ENCODE measurements at places on chromosomes 11 and 22.

- no peaks in the 10 kb centered on the region for H3K27me3 ChIP-seq
- no peak overlapping the region for H3K4me3 ChIP-seq
- DNase-seq = no peak
- H3K27ac ChIP-seq = no peak overlapping the region
- no peaks in the 10 kb centered on the region for H3K4me1 ChIP-seq
- no peaks in the 10 kb centered on the region for H3K36me3 ChIP-seq
Measured at GRCh38 chr11:57316017-57316416, 8.7 kb downstream of the TNKS1BP1 start.

DNA sequence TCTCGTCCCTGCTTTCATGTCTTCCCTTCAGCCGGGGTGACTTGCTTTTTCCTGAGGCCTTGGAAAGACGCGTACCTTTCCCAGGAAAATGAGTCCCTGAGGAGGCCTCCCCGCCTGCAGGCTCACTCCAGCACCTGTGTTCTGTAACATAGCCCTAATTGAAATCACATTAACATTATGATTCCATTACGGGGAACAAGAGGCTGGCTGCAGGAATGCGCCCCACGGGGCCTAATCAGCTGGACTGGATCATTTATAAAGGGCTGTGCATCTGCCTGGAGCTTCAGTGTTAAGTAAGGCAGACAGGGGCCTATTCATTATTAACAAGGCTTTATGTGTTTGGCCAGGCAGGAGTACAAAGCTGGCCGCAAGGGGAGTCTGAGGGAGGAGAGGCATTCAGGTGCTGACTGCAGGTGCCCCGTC lies 41.9 kb upstream of the TSPAN18 start:
- H3K27ac ChIP-seq = no peak overlapping the region
- no peaks in the 10 kb centered on the region for H3K36me3 ChIP-seq
- peaks cover 11% of the 10 kb centered on the region for H3K4me1 ChIP-seq
- no peak for DNase-seq
- H3K27me3 ChIP-seq = no peaks in the 10 kb centered on the region

DNA sequence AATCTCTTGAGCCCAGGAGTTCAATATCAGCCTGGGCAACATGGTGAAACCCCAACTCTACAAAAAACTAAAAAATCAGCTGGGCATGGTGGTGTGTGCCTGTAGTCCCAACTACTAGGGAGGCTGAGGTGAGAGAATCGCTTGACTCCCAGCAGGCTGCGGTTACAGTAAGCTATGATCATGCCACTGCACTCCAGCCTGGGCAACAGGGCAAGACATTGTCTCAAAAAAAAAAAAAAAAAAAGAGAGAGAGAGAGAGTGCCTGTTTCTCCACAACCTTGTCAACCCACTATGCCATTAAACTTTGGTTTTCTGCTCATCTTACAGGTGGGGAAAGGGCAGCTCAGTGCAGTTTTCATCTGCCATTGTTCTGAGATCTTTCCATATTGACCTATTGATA lies 5.1 kb downstream of the FOLR3 start:
- no peaks in the 10 kb centered on the region for H3K4me1 ChIP-seq
- H3K36me3 ChIP-seq = no peaks in the 10 kb centered on the region
- H3K4me3 ChIP-seq = no peak overlapping the region
- DNase-seq = no peak

DNA sequence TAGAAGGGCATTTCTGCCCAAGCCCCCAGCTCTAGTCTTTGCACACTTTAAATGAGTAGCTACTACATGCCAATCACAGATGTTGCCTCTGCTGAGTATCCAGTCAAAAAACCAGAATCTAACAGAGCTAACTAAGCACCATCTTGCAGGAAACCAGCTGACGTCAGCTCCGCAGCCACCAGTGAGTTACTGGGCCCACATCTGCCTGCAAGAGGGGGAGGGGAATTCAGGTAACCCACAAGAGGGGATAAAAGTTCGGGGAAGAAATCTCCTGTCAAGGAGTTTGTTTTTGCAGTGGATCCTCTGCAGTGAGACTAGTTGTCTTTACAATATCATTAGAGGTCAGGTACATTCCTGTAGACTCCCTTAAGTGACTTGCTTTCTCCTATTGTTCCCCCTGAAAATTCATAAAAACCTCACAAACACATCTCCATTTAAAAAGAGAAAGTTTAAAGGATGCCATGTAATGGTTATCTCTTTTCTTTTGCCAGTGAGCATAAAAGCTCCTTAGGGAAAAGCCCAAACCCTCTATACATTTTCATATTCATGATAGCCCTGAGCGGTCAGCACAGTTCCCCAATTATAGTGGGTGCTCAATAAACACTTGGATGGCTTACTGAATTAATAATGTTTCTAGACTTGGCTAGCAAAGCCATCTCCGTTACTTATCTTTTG lies 9.3 kb downstream of the CD44 start:
- H3K27me3 ChIP-seq = no peaks in the 10 kb centered on the region
- H3K4me3 ChIP-seq = no peak overlapping the region
- no peak for DNase-seq

DNA sequence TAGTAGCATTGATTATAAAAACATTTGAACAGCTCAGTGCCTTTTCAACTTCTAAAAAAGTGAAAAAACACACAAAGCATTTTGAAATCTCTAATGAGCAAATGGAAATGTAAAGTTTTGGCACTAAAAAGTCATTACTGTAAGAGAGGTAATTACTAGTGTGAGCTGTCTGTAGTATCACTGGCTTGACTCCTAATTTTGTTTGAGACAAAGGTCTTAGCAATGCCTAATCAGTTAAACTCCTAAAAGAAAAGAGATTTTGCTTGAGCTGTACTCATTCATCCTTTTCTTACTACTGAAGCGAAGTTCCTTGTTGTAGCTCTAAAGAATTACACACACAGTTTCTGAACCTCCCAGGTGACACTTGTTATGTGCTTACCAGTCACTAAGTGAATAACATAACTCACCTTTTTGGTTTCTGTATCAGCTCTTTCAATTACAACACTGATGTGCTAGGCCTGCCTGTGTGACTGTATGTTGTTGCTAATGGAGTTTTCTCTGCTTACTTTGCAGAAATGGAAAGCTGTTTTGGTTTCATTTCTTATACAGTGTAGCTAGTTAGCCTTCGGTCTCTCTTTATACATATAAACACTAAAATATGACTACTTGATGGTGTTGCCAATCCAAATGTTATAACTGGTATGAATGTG lies 924.4 kb upstream of the TENM4 start:
- H3K27me3 ChIP-seq = no peaks in the 10 kb centered on the region
- no peaks in the 10 kb centered on the region for H3K36me3 ChIP-seq
- peaks cover 10% of the 10 kb centered on the region for H3K4me1 ChIP-seq
- peak overlapping the region; percentile 44 for H3K27ac ChIP-seq
- no peak overlapping the region for H3K4me3 ChIP-seq

DNA sequence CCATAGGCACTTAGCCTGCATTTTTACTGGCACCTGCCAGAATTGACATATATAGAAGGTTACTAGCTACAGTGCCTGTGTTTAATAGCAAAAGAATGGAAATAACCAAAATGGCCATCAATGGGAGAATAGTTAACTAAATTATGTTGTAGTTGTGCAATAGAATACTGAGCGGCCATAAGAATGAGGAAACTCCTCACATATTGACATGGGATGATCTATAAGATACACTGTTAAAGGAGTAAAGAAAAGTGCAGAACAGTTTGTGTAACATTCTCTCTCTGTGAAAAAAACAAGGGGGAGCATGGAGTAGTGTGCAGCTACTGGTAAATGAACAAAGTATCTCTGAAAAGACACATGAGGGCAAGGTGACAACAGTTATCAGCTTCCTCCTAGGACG lies 21.5 kb downstream of the ARAP1 start:
- DNase-seq = no peak
- no peaks in the 10 kb centered on the region for H3K4me1 ChIP-seq
- no peaks in the 10 kb centered on the region for H3K27me3 ChIP-seq
- H3K36me3 ChIP-seq = no peaks in the 10 kb centered on the region

DNA sequence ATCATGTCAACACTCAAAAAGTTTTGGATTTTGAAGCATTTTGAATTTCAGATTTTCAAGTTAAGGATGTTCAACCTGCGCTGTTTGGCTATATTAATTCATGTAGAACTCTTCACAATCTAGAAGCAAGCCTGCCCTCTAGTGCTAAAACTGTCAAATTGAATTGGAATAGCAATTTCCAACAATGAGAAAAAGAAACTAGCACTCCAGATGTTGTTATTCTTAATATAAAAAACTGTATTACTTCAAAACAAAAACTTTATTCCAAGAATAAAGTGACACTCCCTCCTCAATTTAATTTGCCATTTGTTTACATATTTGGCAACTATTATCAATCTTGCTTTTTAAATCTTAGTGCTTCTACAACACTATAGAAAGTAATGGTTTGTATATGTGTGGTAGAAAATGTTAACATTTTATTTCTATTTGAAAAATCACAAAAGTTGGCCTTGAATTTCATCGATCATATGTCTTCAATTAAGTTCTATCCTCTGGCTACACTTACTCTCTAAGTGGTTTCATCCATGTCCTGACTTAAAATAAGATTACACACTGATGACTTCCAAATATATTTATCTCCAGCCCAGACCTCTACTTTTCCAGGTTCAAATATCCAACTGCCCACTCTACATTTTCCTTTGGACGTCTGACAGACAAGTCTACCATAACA lies 36.6 kb downstream of the DCUN1D5 start:
- H3K27ac ChIP-seq = no peak overlapping the region
- H3K4me3 ChIP-seq = no peak overlapping the region
- no peaks in the 10 kb centered on the region for H3K4me1 ChIP-seq

Data from MM.1S (cell line).